ENCODE measurements at places on chromosomes 7 and 10.

DNA sequence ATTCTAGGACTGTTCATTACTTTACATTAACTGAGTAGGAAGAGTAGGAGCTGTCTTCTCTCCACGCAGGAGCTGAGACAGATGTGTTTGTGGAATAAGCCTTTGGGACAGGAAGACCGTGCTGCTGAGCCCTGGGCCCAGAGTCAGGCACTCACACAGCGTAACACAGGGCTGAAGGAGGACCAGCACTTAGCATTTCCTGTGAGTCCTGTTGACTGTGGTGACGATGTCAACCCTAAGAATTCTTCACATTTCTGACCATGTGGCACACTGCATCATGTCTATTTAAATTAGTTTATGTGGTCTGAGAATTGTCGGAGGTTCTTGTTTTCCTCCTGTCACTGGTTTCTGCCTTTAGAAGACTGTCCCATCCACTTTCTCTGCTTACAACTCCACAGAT, 117.2 kb downstream of the PIP4K2A start:
- DNase-seq, result peak; percentile 59

DNA sequence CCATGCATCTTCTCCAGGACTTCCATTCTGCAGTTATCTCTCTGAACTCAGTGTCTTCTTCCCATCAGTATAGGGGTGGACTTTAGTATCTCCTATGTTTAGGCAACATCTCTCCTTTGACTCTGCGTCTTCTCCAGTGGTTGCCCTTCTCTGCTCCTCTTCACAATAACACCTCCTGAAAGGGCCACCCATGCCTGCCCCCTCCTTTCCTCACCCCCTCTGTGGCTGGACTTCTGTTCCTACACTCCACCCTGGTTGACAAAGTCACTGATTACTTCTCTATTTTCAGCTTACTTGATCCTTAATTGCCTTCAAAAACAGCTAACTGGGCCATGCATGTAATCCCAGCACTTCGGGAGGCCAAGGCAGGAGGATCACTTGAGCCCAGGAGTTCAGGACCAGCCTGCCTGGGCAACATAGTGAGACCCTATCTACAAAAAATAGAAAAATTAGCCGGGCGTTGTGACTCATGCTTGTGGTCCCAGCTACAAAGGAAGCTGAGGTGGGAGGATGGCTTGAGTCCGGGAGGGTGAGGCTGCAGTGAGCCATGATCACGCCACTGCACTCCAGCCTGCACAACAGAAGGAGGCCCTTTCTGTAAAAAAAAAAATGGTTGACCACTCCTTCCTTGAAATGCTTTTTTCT, 13.7 kb downstream of the SRGN start:
- DNase-seq, result no peak

DNA sequence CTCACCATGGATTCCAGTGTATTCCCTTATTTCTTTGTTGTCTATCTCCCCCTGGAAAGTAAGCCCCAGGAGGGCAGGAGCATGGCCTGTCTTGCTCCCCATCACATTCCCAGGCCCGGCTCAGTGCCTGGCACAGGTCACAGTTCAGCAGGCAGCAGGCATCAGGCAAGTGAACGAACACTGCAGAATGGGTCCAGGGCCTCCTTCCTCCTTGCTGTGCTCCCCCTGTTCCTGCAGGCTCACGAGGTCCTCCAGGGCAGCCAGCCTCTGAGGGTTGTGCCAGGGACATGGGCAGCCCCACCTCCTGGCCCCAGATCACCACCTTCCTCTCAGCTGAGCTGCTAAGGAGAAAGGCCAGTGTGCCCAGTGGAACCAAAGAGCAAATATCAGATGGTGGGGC, 41.8 kb downstream of the PDLIM1 start:
- no peak for DNase-seq

DNA sequence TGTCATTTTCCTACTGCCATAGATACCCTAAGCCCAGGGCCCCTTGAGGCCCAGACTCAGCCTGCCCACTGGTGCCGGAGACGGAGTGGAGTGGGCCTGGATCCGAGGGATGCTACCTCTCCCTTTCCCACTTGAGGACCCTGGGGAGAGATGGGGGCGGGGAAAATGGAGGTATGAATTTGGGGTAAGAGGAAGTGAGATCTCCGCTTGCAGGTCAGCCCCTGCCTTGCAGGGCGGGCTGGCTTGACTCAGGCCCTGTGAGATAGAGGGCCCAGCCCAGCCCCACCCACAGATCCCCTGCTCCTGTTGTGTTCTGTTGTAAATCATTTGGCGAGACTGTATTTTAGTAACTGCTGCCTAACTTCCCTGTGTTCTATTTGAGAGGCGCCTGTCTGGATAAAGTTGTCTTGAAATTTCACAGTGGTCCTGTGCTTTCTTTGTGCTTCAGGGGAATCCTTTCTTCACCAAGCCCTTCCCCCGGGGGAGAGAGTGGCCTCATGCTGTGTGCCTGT, 13.2 kb downstream of the YKT6 start:
- no peak for DNase-seq

DNA sequence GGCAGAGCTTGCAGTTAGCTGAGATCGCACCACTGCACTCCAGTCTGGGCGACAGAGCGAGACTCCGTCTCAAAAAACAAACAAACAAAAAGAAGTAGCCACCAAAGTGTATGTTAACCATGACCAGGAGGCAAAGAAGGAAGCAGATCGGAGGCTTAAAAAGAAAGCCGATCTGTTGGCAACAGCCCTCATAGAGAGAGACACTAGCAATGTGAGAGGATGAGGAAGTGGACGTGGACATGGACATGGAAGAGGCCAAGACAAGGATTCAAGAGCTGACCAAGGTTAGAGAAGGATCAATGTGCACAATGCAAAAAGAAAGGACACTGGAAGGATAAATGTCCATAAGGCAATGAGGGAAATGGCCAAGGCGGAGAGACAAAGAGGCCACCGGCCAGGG, 14.9 kb upstream of the ADCK2 start:
- no peak for DNase-seq

DNA sequence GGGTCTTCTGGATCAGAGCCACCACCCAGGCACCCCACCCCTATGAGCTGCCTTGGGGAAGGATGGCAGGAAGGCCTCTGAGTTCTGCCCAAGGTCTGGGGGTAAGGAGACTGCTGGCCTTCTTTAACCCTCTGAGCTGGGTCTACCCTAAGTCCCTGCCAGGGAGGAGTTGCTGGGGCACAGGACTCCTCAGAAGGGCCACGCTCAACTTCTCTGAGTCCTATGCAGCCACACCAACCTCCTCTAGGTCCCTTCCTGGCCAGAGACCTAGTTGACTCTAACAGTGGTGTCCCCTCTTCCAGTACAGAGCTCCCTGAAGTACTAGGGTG, 2.6 kb upstream of the NEURL1 start:
- DNase-seq, result no peak
